Cerebellum (tissue), 4 donors: ENCODE measurements at places on chromosomes 7 and 10. TPM values are rescaled to one million over a fixed set of nuclear protein-coding genes. Genes with fewer than 3 reads are reported as not detected.

GRCh38 chr10:78470267-78471103 lies 436.8 kb downstream of the RPS24 start:
- DNase-seq = no peak

DNA sequence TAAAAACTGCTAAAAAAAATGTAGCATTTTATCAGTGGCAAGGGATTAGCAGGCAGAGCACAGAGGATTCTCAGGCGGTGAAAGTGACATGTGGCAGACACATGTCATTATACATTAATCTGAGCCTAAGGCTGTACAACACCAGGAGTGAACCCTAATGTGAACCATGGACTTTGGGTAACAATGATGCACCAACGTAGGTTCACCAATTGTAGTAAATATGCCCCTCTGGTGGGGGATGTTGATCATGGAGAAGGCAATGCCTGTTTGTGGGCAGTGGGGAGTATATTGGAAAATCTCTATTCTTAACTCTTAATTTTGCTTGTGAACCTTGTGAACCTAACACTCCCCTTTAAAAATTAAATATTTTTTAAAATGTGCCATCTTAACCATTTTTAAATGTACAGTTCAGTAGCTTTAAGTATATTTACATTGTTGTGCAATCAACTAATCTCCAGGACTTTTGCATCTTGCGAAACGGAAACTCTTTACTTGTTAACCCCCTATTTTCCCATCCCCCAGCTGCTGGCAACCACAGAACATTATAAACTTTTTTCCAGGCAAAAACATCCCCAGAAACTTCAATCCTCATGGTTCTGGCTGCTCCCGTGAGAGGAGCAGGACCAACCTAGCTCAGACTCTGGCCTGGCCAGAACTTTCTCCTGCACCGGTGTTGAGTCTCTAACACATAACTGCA lies 29.9 kb downstream of the LRRC20 start:
- no peak for DNase-seq

DNA sequence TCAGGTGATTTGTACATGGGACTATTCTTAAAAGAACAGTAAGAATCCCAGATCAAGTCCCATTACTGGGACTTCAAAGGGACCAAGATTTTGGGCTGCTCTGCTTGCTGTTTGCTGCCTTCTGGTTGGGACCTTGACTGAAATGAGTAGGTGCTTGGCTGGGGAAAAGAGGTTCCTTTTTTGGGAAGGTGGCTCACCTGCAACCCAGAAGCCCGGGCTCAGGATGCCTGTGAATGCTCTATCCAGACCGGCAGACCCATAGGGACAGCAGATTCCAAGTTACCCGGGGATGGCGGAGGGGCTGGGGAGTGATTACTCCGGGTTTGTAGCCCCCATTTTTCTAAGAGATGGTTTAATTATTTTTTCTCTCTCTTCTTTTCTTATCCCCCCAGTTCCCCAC lies 104.0 kb downstream of the CPXM2 start:
- DNase-seq = no peak

The LIPF gene
- total RNA-seq = 0.27 TPM

The TEX36 gene
- total RNA-seq = not detected

DNA sequence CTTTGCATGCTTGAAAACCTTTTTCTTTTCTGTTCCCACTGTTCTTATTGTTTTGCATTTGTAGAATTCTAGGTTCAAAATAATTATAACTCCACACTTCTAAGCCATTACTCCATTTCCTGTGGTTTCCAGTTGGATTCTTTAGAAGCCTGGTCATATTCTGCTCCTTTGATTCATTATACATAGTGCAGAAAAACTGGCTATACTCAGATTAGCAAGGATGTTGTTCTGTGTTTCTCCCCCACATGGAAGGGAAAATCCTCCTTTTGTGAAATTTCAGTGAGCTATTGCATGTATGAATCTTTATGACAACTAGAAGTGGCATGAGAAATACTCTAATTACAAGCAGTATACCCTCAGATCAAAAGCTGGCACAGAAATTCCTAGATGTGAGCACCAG lies 79.5 kb downstream of the SLC13A1 start:
- DNase-seq = no peak

- DNase-seq = no peak
Measured at GRCh38 chr7:39589323-39590111, 23.3 kb downstream of the YAE1 start.

GRCh38 chr10:11235771-11236170 lies 218.1 kb downstream of the CELF2 start:
- DNase-seq = no peak

GRCh38 chr7:14336256-14336655 lies 346.8 kb upstream of the ETV1 start:
- no peak for DNase-seq

GRCh38 chr10:11593612-11594011 lies 17.8 kb downstream of the USP6NL start:
- DNase-seq = no peak

The PSD gene
- total RNA-seq = 38.8 TPM

GRCh38 chr10:28326516-28327490 lies 23.9 kb upstream of the MPP7 start:
- DNase-seq = peak; percentile 45

DNA sequence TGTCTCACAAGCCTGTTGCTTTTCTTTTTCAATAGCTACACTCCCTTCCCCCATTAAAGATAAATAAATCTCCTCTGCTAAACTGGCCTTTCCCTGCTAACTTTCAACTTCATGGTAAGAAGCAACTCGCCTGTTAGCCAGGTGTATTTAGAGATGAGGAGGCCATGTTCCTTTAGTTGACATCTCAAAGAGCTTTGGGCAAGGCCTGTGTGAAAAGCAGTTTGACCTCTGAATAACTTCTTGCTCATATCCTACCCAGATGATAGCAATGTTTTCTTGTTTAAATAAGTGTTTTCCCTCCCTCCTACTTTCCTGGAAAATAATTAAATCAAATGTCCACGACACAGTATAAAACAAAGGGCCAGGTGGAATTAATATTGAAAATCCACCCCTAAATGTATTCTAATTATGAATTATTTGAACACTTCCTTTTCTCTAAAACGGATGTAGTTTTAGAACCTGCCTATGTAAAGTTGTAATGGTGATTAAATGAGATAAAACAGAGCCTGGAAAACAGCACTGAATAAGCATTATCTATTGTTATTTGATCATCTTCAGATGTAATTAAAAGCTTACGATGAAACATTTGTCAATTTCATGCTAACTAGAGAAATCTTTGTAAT lies 78.5 kb downstream of the HGF start:
- no peak for DNase-seq

GRCh38 chr7:126436213-126436868 lies 816.4 kb downstream of the GRM8 start:
- DNase-seq = no peak

The CDHR3 gene
- 21.7 TPM for total RNA-seq

The TAS2R39 gene
- not detected for total RNA-seq

GRCh38 chr10:81900989-81901388 lies 26.0 kb downstream of the NRG3 start:
- DNase-seq = no peak

- no peak for DNase-seq
Measured at GRCh38 chr10:27717861-27718260, 27.8 kb downstream of the MKX start.

DNA sequence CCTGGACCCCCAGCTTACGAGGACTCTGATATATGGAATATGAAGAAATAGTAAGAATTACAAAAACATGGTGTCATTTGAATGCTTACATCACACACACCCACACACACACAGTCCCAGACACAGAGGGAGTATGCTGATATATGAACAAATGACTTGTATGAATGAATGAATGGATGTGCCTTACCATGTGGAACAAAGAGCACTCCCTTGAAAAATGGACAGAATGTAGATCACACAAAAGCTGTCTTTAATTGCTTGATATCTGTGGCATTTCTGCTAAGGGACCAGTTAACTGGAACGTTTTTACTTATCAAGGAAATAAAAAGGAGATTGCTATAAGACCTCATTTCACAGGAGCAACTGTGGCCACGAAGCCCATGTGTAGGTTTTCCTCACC lies 46.0 kb downstream of the PRTFDC1 start:
- DNase-seq = no peak

DNA sequence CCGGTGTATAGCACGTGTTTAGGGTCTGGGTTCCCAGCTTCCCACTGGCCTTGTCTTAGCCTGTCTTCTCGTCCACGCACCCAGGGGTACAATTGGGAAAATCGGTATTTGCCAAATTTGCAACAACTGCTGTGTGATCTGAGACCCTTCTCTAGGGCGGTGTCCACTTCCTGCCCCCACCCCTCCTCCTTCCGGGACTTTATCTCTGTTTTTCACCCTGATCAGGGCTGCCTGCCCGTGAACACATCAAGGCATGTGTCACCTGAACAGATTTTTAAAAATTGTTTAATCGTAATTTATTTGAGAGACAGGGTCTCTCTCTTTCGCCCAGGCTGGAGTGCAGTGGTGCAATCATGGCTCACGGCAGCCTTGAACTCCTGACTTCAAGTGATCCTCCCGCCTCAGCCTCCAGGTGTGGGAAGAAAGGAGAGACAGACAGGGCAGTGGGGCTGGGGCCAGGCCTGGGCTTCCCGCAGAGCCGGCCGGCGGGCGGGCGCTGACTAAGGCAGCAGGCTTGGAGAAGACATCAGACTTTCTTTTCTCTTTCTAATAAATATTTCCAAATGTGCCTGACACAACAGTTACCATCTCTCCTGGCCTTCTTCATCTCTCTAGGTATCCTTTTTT lies 27.5 kb downstream of the ELFN1 start:
- DNase-seq = no peak

DNA sequence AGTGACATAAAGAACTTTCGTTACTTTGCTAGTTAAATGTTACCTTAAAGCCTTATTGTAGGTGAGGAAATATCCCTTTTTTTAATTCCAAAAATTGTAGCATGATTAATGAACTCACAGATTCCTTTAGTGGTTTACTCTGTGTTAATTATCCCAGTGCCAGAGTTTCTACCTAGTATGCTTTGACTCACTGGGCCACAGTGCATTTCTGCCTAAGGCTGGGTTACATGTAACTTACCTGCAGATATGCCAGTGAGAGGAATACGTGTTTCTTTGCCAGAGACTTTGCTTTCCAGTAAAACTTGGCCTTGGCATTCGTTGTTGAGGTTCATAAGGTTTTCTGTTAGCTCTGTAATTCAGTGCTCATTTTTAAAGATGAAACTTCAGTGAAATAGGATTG lies 380.8 kb upstream of the LRGUK start:
- no peak for DNase-seq

The MINPP1 gene
- total RNA-seq = 20.8 TPM

DNA sequence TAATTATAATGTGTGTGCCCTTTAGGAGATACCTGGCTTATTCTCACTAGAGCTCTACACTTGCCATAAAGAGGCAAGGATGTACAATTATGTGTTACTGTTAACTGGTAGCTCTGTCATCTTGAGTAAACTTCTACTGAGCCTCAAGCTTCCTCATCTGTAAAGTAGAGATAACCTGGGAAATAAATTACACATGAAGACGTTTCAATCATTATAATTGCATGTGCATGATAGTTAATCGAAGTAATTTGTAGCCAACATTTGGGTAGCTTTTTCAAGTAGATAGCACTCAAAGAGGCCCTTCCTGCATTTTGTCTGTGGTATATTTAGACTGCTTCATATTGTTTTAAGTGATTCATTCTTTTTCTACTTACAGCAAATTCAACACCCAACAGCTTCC lies 2.4 kb downstream of the CCT6A start:
- DNase-seq = no peak

The CACNB2 gene
- total RNA-seq = 16.2 TPM

DNA sequence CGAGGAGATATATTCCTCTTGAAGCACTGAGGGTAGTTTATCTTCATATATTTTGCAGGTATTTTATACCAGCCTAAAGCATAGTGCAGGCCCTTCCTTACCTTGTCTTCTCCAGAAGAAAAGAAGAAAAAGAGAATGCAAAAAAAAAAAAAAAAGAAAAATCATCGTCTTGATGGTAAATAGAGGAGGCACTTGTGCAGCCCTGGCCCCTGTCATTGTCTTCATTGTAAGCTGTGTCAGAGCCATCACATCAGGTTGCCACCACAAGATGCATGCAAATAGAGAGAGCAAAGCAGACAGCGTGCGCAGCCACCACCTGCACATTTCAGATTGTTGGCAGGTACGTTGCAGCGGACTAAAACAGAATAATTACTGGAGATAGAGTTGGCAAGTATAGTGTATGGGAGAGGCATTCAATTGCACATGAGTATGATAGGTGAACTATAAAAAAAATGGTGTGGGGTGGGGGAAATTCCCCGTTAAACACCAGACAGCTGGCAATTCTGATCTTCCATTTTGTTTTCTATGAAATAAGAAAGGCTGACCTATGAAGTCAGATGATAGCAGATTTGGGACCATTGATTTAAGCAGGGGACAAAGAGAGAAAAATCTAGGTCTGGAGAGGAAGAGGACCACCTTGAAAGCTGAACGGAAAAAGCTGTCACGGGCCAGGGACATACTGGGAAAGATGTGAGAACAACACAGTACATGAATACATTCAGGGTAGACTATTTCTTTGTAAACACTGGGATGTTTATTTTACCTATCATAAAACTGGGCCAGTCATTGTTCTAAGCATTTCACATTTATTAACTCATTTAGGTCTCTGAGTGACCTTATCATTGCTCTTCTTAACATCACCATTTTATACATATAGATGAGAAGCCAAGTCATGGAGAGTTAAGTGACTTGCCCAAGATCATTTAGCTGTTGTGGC lies 306.3 kb upstream of the SP8 start:
- no peak for DNase-seq

The ZNF736 gene
- total RNA-seq = 46.2 TPM

GRCh38 chr7:11843113-11843765 lies 11.2 kb upstream of the THSD7A start:
- DNase-seq = no peak

DNA sequence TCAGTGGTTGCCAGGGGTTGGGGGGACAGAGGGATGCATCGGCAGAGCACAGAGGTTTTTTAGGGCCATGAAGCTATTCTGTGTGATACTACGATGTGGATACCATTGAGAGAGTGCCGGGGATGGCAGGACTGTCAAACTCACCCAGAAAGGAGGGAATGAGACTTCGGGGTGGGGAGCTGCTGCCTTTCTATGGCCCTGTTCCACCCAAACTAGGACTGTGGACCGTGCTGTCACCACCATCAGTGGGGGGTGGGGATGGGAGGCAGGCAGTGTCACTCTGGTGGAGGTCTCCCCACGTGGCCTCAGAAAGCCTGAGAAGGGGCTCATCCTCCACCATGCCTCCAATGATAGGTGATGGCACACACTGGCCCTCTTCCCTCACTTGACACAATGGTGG lies 146.2 kb downstream of the PTPN20 start:
- no peak for DNase-seq

- DNase-seq = no peak
Measured at GRCh38 chr10:78899098-78899754, 169.5 kb upstream of the ZMIZ1 start.

The KLF14 gene
- total RNA-seq = not detected

The NCF1 gene
- total RNA-seq = 0.18 TPM

- DNase-seq = no peak
Measured at GRCh38 chr10:118058371-118058770, 11.6 kb upstream of the RAB11FIP2 start.

DNA sequence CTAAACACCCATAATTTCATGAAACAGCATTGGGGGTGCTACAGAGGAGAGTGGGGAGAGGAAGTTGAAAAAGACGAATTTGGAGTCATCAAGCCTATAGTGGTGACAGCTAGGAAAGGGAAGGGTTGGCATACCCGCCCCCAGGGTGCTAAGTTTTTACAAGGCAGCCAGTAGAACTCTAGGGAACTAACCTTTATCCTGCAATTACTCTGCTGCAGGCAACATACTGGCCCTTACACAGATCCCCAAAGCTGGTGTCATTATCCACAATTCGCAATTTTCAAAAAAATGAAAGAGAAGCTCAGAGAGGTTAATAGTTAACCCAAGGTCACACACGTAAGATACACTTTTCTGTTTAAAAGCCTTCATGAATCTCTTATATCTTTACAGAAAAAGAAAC lies 14.2 kb upstream of the SLC35B4 start:
- DNase-seq = no peak
